ENCODE measurements at places on chromosomes 2 and 18. TPM values are rescaled to one million over a fixed set of nuclear protein-coding genes. Genes with fewer than 3 reads are reported as not detected.

LDLRAD4 gene
- 2.8 TPM for total RNA-seq

KCNE4 gene
- 0.46 TPM for total RNA-seq

FSHR gene
- total RNA-seq, result not detected

POTEI gene
- total RNA-seq, result 0.01 TPM

PLGLB1 gene
- 0.44 TPM for total RNA-seq

AFF3 gene
- 0.02 TPM for total RNA-seq

SCTR gene
- not detected for total RNA-seq

IHH gene
- 0.74 TPM for total RNA-seq

CRACDL gene
- total RNA-seq, result 3.6 TPM

TLX2 gene
- total RNA-seq, result 0.28 TPM

NMS gene
- not detected for total RNA-seq

ATL2 gene
- total RNA-seq, result 48.5 TPM

TEKT4 gene
- total RNA-seq, result not detected

TUBB8B gene
- not detected for total RNA-seq

NOL4 gene
- total RNA-seq, result not detected

STK11IP gene
- total RNA-seq, result 15.5 TPM

CXCR1 gene
- not detected for total RNA-seq

MC4R gene
- total RNA-seq, result not detected

CROCC2 gene
- total RNA-seq, result not detected

DCC gene
- not detected for total RNA-seq
